ENCODE measurements at places on chromosomes 11 and 22.

- peak; percentile 37 for DNase-seq
Measured at GRCh38 chr11:73236854-73237253, 18.8 kb downstream of the P2RY2 start.

- no peak for DNase-seq
Measured at GRCh38 chr22:21796863-21797262, 61.3 kb upstream of the YPEL1 start.

DNA sequence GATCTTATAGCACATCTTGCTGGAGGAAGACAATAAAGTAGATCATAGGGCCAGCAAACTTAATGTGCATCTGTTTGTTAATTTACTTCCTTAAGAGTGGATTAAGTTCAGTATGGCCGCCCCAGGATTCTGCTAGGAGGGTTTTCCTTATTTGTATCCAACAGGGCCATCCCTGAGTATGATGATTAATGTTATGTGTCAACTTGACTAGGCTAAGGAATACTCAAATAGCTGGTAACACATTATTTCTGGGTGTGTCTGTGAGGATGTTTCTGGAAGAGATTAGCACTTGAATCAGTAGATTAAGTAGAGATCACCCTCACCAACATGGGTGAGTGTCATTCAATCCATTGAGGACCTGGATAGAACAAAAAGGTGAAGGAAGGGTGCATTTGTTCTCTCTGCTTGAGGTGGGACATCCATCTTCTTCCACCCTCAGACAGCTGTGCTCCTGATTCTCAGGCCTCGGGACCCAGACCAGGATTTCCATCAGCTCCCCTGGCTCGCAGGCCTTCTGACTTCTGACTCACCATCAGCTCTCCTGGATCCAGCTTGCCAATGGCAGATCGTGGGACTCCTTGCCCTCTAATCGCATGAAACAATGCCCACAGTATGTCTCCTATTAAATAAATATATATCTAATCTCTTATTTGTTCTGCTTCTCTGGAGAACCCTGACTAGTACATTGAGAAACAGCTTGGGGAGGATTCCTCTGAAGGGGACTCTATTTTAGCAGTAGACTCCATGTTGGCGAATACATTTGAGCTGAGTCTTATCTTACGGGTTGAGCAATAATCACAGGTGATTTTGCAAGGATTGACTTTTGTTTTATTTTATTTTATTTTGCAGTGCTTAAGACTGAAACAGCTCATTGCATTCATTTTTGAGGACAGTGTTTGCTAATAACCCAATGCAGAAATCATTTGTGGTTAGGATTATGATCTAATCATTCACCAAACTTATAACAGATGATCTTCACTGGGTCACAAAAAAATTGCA, 9.0 kb upstream of the ZBTB44 start:
- peak; percentile 55 for DNase-seq

GRCh38 chr11:3041699-3042441, 15.4 kb downstream of the CARS1 start:
- DNase-seq = no peak

Data from foreskin fibroblast (primary cell).